Left hindlimb (tissue), 1 donor: ENCODE measurements at places on chromosomes 6 and 20.
A peak's percentile ranks its signal among the peaks of the same experiment; 100 is the strongest.

GRCh38 chr6:55664591-55665587 is 85.9 kb upstream of the HMGCLL1 start:
- no peak for DNase-seq

DNA sequence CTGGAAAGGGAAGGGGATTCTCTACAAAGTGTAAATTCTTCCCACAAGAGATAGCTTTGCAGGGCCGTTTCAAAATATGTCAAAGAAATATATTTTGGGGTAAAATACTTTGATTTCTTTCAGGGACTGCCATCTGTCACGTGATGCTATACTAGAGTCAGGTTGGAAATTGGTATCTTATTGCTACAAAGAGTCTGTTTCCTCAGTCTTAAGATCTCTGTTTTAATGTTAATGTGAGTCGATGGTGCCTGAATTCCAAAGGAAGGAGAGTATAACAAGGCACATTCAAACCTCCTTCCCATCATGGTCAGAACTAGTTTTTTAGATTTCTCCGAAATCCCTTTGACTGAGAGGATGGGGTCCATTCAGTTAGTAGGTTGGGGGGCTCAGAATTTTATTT is 36.3 kb upstream of the PDE7B start:
- DNase-seq = no peak

DNA sequence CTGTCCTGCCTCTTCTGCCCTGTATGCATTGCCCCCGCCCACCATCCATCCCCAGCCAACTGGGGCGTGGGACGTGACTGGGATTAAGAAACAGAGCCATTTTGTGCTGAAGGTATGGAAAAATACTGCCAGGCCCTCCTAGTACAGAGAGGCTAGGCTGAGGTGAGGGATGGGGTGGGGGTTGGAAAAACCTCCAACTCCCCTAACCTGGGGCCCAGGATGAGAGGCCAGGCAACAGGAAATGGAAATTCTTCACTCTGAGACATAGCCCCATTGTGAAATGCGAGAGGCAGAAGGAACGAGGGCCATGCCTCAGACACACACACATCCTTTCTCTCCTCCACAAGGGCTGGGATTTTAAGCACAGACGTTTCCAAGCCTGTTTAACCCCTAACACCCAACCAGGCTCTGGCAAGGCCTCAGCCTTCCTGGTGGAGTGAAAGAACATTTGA is 19.9 kb downstream of the KCNK5 start:
- peak; percentile 69 for DNase-seq

- no peak for DNase-seq
These were observed 27.5 kb downstream of the SERPINB9 start for GRCh38 chr6:2875359-2876191.

GRCh38 chr6:3139090-3139903 is 18.0 kb downstream of the TUBB2A start:
- peak; percentile 51 for DNase-seq

DNA sequence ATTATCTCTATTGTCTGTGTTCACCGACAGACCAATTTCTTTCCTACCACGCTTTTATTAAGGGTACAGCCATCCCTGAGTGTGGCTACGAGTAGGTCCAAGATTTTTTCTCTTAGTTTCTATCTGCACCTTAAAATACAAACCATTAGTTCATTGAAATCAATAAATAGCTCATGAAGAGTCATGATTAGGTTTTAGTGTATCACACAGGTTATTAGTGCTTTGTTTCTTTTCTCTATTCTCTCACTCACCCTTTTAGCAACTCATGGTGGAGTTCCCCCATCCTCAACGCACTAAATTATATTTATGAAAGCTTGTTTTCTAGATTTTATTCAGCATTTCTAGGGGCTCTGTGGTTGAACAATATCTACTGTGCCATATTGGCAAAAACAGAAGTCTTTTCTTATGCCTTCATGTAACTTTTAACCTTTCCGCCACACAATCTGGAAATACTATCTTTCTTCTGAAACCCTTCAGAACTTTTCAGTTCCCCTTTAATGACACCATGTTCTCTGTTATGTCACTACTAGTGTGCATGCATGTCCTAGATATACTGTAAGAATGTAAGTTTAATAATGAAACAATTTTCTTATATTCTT is 128.2 kb upstream of the LAMA2 start:
- DNase-seq = no peak

GRCh38 chr6:70886661-70887060 is 70.2 kb downstream of the B3GAT2 start:
- DNase-seq = no peak

DNA sequence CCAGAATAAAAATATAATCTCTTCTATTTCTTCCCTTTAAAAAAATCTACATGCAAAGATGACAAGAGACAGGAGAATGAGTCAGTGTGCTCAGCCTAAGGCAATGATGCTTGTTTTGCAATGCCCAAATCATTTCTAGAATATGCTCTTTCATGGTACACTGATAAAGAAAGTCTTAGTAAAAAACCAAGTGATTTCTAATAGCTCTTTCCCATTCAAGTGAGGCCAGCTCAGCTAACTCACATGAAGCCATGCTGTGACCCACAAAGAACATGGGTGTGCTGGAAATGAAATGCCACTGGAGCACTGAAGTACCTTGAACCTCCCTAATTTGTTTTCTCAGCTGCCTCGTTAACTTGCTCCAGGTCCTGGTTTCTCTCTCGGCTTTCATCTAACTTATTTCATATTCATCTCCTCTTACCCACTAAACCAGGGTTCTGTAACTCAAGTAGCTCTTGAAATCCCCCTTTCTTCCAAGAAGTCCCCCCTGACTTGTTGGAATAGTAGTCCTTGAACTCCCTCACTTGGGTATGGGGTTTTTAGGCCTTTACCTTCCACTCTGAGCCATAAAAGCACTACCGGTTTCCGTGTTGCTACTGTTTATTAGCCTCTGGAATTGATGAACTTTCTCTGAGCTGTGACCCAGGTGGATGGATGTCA is 92.7 kb downstream of the IRF4 start:
- no peak for DNase-seq

DNA sequence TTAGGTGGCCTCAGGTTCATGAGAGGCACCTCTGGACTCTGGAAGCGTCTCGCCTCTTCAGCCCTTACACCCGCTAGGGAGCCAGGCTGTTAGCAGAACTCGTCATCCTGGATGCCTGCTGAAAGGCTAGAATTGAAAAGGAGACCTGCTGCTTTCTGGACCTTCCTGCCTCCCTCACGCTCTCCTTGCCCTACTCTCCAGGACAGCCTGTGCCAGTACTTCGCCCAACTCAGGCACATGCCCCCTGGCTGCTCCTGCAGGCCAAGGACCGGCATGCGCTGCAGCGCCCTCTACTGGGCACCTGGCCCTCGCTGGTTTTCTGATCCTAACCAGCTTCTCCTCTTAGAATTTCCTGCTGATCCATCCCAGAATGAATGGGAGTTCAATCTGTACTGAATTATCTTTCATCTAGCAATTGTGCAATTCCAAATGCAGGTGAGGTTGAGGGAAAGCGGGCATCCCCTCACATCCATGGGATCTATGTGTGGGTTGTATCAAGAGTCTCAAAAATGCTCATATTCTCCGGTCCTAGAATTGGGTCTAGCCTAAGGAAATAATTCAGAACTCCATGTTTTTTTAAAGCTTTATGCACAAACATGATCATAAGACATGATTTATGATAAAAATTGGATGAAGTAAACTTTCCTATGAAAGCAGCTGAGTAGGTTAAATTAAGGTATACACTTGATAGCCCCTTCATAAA is 78.0 kb downstream of the PTPN1 start:
- DNase-seq = no peak

DNA sequence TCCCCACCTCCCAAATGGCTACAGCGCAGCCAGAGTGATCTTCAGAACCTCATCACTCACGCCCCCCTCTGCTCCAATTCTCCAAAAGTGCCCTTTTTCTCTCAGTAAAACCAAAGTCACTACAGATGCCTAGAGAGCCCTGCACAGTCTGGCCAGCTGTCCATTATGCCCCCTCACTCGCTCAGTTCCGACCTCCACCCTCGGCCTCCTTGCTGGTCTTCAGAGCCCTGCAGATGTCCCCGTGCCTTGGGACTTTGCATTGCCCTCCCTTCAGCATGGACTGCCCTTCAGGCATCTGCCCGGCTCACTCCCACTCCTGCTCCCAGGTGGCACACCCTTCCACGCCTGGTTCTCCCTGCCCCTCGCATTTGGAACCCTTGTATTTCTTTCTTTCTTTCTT is 1.1 kb upstream of the RAET1E start:
- DNase-seq = no peak
